ENCODE measurements at places on chromosomes 6 and 20. TPM values are rescaled to one million over a fixed set of nuclear protein-coding genes. Genes with fewer than 3 reads are reported as not detected.

MEP1A gene
- 0.11 TPM for total RNA-seq

PKHD1 gene
- total RNA-seq: not detected

DZANK1 gene
- 1.9 TPM for total RNA-seq

SCAND1 gene
- 103 TPM for total RNA-seq

HLA-DOA gene
- 0.11 TPM for total RNA-seq

HLA-DOB gene
- total RNA-seq: 1.7 TPM

NKX2-2 gene
- total RNA-seq: not detected

FILIP1 gene
- not detected for total RNA-seq

MYBL2 gene
- total RNA-seq: 9.9 TPM

DEFB121 gene
- total RNA-seq: not detected

ASCC3 gene
- total RNA-seq: 43.7 TPM

EYS gene
- 0.27 TPM for total RNA-seq

ANKEF1 gene
- total RNA-seq: 8.6 TPM

RSPO3 gene
- total RNA-seq: not detected

TP53TG5 gene
- not detected for total RNA-seq

MACROD2 gene
- total RNA-seq: 0.16 TPM

MAS1 gene
- not detected for total RNA-seq

LY6G6F gene
- not detected for total RNA-seq

ELOVL4 gene
- 7.0 TPM for total RNA-seq

BRD2 gene
- 128 TPM for total RNA-seq

ADGRG6 gene
- total RNA-seq: 19.3 TPM

PHACTR3 gene
- 0.38 TPM for total RNA-seq

TFAP2D gene
- total RNA-seq: not detected

LCA5 gene
- 1.9 TPM for total RNA-seq

PRSS35 gene
- total RNA-seq: not detected

PRR18 gene
- total RNA-seq: not detected

CD93 gene
- under 0.01 TPM for total RNA-seq

SLC35D3 gene
- not detected for total RNA-seq

EPPIN gene
- total RNA-seq: not detected
